ENCODE measurements at places on chromosomes 13 and 19.

DNA sequence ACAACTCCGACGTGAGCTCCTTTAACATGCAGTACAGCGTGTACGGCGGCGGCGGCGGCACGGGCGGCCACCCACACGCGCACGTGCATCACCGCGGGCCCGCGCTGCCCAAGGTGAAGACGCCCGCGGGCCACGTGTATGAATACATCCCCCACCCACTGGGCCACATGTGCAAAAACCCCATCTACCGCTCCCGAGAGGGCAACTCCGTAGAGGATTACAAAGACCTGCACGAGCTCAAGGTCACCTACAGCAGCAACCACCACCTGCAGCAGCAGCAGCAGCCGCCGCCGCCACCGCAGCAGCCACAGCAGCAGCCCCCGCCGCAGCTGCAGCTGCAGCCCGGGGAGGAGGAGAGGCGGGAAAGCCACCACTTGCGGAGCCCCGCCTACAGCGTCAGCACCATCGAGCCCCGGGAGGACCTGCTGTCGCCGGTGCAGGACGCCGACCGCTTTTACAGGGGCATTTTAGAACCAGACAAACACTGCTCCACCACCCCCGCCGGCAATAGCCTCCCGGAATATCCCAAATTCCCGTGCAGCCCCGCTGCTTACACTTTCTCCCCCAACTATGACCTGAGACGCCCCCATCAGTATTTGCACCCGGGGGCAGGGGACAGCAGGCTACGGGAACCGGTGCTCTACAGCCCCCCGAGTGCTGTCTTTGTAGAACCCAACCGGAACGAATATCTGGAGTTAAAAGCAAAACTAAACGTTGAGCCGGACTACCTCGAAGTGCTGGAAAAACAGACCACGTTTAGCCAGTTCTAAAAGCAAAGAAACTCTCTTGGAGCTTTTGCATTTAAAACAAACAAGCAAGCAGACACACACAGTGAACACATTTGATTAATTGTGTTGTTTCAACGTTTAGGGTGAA, 6.6 kb downstream of the SLITRK5 start:
- DNase-seq, result peak; percentile 10

- no peak for DNase-seq
Measured at GRCh38 chr13:72864142-72865011, 82.4 kb downstream of the PIBF1 start.

DNA sequence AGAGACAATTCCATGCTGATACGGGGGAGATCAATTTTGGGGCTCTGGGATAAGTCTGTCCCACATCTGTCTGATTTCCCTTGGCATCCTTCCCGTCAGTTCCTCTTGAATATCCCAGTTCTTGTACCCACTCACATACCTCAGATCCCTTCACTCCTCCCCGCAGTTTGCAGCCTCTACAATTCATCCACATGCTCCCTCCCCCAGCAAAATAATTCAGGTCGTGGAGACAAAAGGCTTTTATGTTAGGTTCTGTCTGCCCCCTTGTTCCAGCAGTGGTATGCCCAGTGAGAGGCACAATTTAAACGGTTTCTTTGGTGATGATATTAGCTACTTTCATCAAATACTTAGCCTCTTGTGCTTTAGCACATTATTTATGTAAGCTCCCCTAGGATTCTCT, 9.6 kb downstream of the RPS16 start:
- no peak for DNase-seq

DNA sequence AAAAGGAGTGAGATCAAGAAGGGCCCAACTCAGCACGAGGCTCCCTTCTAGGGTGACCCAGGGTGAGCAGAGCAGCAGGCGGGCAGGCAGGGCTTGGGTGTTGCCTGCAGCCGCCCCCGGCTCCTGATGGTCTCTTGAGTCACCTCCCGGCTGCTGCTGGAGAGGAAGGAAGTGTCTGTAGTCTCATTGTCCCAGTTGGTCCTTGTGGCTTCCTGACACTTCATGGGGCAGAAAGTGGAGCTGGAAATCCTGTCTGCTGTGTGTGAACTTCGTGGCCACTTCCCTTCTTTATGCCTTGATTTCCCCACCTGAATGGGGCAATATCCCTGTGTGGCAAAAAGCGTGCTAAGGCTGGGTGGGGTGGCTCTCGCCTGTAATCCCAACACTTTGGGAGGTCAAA, 2.5 kb downstream of the MAP1S start:
- peak; percentile 14 for DNase-seq

- DNase-seq, result no peak
Measured at GRCh38 chr13:44810061-44810840, 179.0 kb downstream of the NUFIP1 start.

DNA sequence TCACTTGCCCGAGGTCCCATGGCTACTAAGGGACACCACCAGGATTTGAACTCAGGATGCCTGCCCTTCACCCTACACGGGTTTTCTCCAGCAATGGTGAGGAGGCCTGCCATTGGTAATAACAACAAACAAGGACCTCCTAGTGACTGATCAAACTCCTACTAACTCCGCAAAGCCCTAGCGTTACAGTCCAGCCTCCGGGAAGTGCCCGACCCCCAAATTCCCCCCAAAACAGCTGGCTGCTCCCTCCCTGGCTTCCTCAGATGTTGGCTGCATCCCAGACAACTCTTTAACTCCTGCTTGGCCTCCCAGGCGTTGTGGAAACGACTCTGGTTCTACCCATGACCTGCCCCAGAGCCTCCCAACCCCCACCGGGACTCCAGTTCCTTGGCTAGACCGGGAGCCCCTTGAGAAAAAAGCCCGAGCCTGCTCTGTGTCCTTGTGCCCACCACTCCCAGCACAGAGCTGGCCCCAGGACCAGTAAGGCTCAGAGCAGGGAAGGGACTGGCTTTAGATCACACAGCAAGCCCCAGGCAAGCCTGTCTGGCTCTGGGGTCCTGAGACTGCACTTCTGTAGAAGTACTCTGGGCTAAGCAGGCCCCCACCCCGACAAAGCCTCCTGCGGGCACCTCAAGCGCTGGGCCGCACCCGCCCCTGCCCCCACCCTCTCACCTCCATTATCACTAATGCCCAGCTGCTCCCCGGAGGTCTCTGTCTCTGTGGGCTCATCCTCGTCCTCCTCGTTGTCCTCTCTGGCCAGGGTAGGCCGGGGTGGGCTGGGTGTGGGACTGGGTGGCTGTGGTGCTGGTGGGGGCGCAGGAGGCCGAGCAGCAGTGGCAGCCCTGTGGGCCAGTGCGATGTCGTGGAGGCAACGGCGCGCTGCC, 4.7 kb downstream of the AKT1S1 start:
- no peak for DNase-seq

DNA sequence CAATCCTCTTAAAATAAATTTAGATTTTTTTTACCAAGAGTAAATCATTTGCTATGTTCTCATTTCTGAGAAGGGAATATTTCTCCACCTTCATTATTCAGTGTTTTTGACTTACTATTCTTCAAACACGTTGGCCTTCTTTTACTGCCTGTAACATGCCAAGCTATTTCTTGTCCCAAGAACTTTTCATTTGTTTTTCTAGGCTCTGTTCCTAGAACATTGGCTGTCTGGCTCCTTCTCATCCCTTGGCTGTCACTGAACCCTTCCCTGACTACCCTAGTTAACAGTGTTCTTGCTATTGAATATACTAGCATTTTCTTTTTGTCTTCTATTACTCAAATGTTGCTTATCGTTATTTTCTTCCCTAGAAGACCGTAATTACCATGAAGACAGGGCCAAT, 248.1 kb downstream of the ITGBL1 start:
- no peak for DNase-seq

- DNase-seq, result no peak
Measured at GRCh38 chr19:19606021-19606420, 12.5 kb downstream of the PBX4 start.

GRCh38 chr19:16542910-16543472, 754 bp upstream of the CHERP start:
- DNase-seq, result peak; percentile 26

DNA sequence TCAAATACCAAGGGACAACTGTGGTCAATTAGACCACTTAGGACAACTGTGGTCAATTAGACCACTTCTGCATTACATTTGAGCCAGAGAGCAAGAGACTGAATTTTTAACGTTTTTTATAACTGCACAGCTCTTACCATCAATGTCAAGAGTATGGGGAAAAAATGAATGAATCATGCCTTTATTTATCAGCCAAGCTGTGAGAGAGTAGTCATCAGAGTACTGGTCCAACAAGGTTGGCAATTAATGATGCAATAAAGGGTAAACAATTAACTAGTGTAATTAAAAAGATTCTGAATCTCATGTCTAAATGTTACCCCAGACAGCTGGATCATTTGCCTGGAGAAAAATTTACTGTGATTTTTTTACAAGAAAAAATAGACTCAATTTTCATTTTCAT, 381.1 kb downstream of the LIG4 start:
- DNase-seq, result no peak

DNA sequence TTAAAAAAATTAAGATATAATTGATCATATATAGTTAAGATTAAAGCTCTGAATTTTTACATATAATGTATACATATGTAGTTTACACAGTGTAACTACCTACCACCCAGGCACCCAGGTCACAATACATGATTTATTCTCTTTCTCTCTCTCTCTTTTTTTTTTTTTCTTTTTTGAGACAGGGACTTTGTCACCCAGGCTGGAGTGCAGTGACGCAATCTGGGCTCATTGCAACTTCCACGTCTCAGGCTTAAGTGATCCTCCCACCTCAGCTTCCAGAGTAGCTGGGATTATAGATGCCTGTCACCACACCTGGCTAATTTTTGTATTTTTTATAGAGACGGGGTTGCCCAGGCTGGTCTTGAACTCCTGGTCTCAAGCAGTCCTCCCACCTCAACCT, 18.8 kb upstream of the CLASRP start:
- no peak for DNase-seq

- DNase-seq, result no peak
Measured at GRCh38 chr19:4208385-4209094, 20.8 kb upstream of the EBI3 start.

GRCh38 chr19:56671613-56671994, at the start of gene ZNF835:
ZNF835 (minus strand) TSS chr19:56671757; CDS start chr19:56665198, 6,559 bp downstream.
- DNase-seq, result peak; percentile 84

DNA sequence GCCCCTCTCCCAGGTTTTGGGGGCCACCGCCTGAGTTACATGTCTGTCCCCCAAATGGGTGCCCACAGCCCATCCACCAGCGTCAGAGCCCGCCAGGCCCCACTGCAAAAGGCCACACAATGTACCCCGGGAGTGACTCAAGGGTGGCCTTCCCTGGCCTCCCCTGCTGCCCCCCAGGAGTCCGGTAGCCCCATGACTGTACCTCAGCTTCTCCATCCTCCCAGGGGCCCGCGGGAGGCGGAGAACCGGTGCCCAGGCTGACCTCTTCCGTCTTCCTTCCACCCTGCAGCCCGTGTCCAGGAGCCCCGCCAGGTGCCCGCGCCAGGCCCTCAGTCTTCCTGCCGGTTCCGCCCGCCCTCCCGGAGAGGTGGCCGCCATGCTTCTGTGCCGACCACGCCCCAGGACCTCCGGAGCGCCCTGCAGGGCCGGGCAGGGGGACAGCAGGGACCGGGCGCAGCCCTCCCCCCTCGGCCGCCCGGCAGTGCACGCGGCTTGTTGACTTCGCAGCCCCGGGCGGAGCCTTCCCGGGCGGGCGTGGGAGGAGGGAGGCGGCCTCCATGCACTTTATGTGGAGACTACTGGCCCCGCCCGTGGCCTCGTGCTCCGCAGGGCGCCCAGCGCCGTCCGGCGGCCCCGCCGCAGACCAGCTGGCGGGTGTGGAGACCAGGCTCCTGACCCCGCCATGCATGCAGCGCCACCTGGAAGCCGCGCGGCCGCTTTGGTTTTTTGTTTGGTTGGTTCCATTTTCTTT, 10.3 kb downstream of the CBARP start:
- DNase-seq, result no peak

GRCh38 chr13:29315847-29316246, 279.6 kb downstream of the SLC7A1 start:
- DNase-seq, result no peak

GRCh38 chr13:73158851-73159250, 100.0 kb downstream of the KLF5 start:
- DNase-seq, result no peak

DNA sequence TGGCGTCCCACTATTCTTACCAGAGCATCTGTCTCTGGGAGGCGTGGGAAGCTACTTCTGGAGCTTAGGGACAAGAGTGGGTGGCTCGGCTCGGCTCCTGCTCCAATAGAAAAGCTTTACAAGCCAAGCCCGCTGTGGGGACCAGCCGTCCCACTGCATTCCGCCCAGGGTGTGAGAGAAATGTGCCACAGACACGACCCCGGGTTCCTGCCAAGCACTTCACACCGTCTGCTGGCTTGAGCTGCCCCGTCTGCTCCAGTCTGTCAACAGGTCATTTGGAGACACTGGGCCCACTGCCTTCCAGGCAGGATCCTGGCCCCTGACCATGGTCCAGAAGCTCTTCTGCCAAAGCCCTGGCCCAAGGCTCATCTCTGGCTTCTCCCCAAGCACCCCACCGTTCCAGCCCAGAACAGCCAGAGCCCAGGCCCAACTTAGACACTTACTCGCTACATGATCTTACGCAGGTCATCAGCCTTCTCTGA, 6.5 kb upstream of the FKRP start:
- no peak for DNase-seq

GRCh38 chr13:39559847-39560246, 43.1 kb downstream of the LHFPL6 start:
- no peak for DNase-seq

DNA sequence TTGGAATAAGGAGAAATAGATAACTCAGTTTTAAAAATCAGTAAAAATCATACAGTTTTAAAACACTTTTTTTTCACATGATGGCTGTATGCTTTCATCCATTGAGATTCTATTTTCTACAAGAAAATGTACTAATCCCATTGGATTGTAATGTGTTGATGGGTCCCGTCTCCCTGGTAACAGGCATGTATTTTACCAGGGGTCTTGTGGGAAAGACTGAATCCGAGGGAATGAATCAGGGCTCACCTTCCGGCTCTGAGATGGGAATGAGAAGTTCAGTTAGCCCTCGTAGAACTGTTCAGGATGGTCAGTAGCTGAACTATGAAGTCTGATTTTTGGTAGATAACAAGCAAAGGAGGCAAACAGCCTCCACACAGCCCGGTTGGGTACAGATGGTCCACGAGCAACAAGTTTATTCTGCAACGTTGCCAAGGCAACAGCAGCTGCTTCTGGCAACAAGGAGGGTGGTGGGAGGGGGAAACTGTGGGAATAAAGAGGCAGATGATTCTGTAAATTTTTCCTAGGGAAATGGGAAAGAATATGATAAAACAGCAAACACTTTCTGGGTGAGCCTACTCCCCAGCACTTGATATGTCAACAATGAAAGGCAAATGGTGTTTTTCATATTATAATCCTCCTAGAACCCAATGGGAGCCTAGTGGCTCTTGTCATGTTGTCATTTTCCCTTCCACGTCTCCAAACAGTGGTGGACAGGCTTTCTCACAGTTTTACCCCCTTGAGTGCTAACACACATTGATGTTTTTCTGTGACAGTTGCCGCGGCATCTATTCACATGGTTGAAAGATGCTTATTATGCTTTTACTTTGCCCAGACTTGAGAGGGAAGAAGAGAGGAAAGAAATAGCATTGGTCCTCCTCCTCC, 12.4 kb upstream of the SIAH3 start:
- DNase-seq, result no peak

DNA sequence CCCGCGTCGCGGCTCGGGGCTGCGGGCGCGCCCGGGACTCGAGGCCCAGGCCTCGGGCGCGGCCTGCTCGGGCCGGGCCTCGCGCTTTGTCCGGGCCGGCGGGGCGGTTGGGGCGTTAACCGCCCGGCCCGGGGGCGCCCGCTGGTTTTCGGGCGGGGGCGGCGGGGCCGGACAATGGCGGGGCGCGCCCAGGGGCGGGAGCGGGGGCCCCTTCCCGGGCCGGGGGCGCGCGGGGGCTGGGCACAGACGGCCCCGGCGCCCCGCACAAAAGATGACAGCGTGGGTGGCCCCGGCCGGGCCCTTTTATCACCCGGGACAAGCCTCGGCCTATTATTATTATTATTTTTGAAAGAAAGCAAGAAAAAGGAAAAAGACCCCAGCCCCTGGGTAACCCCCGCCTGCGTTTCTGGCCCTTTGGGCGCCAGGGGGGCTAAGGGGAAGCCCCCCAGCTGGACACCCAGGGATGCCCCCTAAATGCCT, 419 bp downstream of the KDM4B start:
- DNase-seq, result no peak

Data from stimulated activated naive CD8-positive, alpha-beta T cell treated with anti-CD3 and anti-CD28 coated beads, Interleukin-15, Interleukin-2, amounts not matched to agents 100 U/mL and 50 U/mL, for 24 hours (primary cell).